Stimulated activated CD8-positive, alpha-beta memory T cell treated with anti-CD3 and anti-CD28 coated beads, Interleukin-4, amount 100 ng/mL, for 1 hour (primary cell): ENCODE measurements at places on chromosomes 7 and 10.

DNA sequence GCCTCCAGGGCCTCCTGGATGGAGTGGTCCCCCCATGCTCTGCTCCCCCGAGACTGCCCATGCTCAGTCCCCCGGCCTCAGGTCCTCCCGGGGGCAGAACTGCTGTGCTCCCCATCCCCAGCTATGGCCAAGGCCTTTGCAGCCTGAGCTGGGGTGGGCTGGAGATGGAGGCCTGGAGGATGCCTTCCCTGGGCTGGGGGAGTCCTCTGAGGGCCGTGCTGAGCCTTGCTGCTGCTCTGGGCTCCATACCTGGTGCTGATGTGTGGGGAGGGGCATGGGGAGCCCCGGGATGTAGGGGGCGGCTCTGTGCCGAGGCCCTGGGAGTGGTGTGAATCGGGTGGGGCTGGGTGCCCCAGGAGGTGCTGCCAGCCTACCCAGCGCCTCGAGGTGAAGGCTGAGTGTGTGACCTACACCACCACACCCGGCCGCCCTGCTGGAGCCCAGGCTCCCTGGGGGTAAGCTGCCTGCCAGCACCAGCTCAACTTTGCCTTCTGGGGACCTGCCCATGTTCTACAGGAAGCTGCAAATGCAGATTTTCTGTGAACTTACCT, 109.5 kb downstream of the UNCX start:
- DNase-seq = no peak

GRCh38 chr10:110207011-110207804, at the start of gene MXI1:
TSS of gene MXI1 (plus strand) at chr10:110207605. CDS start at chr10:110207809, 204 bp downstream.
- no peak for DNase-seq

DNA sequence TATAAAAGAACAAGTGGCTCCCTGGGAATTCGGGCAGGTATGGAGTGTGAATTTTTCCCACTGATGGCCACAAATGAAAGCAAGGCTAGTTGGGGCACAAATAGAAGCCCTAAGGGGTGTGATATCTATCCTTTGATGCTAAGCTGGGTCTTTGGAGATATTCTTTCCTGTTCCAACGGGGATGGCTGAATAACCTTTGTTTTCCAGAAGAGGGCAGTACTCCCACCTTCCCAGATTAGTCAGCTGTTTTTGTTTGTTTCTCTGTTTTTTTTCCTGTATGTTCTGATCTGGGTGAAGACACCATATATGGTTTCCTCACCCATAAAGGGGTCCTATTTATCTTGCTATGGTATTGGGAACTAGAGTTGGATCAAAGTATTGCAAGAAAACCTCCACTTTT, 947.7 kb upstream of the SORCS1 start:
- DNase-seq = no peak

GRCh38 chr10:75592151-75592787, 160.8 kb downstream of the LRMDA start:
- no peak for DNase-seq

GRCh38 chr10:114272696-114273095, 33.6 kb downstream of the VWA2 start:
- no peak for DNase-seq

- DNase-seq = no peak
Observed at GRCh38 chr7:130996205-130996832, 262.3 kb upstream of the KLF14 start.

DNA sequence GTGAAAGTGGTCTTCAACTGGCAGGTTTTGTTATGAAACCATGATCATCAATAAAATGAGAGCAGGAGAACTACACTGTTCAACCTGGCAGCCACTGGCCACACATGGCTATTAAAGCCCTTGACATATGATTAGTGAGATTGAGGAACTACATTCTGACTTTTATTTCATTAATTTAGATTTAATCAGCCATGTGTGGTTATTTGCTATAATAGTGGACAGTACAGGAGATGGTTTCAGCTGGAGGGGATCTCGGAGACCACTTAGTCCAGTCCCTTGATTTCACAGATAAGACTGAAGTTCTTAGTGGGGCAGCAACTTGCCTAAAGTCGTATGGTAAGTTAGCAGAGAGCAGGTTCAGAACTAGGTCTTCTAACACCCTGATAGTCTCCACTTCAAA, 111.7 kb upstream of the BMPER start:
- no peak for DNase-seq

- DNase-seq = no peak
Observed at GRCh38 chr10:88234297-88234696, 348.8 kb downstream of the RNLS start.

DNA sequence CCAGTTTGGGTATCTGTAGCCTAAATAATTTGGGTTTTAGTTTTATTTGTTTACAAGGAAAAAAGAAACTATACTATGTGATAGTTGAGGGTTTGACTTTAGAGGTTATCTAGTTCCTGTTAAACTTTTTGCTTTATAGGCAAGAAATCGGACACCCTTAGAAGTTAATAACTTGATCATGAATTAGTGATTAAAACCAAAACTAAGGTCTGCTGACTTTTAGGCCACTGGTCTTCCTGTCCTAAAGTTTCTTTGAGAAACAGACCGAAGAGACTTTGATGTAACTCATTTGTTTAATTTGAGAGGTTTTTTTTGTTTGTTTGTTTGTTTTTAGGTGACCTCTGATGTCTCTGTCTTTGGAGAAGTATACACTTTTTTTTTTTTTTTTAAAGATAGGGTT, 59.7 kb downstream of the PHTF2 start:
- no peak for DNase-seq

DNA sequence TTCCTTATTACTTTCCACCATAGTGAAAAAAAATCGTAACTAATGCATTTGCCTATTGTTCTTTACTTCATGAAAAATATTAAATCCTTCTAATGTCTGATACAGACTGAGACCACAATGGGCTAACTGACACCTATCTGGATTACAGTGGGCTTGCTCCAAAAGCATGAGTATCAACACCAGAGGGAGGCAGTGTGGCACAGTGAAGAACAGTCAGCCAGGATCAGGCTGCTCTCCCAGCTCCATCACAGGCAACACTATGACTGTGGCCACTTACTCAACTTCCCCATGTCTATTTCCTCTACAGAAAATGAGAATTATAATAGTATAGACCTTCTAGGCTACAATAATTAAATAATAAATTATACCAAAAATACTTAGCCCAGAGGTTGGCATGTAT, 97.2 kb downstream of the SLC25A13 start:
- no peak for DNase-seq

DNA sequence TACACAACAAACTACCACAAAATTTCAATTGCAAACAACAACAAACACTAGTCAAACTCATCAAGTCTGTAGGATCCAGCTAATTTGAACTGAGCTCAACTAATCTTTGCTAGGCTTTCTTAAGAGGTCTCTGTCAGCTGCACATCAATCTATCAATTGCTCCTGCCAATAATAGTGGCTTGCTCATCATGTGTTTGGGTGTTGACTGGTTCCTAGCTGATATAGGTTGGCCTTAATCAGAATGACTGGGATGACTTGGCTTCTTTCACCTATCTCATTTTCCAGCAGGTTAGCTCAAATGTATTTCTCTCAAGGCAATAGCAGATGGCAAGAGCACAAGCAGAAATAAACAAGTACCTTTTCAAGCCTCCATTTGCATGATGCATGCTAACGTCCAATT, 370.3 kb upstream of the NFE2L3 start:
- no peak for DNase-seq

DNA sequence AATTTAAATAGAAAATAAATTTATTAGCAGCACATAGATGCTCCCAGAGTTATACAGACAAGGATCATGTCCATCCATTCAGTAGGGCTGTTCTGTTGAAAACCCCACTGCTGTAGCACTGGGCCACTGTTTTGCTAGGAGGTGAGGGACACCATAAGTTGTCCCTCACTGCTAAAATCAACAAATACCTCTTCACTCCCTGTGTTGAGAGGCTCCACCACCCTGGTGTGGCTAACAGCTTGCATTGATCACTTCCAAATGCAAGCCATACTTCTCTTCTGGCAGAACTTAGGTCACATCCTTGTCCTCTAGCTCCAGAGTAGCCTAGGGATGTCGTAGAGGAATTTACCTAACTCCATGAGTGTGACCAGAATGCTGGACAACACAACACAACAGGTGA, 55.4 kb downstream of the MDFIC start:
- DNase-seq = no peak

- no peak for DNase-seq
Observed at GRCh38 chr10:114607358-114607998, 50.6 kb downstream of the ABLIM1 start.

DNA sequence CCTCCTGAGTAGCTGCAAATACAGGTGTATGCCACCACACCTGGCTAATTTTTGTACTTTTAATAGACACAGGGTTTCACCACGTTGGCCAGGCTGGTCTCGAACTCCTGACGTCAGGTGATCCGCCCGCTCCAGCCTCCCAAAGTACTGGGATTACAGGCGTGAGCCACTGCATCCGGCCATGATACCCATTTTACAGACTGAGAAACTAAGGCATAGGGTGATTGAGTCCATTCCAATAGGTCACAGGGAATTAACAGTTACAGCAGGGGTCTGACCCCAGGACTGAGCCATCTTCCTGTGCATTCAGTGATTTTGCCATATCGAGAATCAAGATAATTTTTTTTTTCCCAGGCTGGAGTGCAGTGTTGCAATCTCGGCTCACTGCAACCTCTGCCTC, 12.3 kb upstream of the CTBP2 start:
- no peak for DNase-seq

- DNase-seq = no peak
Observed at GRCh38 chr7:65449505-65449852, 75.8 kb downstream of the ZNF92 start.

DNA sequence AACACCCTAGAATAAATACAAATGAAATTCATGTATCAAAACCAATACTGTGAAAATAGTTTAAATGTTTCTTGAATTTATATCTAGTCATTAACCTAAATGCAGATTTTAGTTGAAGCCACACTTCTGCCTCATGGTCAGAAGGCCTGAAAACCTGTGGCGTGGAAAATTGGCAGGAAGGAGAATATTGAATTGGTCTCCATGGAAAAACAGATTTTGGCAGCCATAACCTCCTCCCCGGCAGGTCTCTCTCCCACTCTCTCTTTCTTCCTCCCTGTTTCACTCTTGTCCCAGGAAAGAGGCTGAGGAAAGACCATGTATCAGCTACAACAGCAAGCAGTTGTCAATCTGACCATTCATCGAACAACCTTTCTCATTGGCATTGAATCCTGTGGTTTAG, 160.6 kb upstream of the YAE1 start:
- no peak for DNase-seq

- DNase-seq = no peak
Observed at GRCh38 chr7:115145512-115145911, 223.6 kb downstream of the MDFIC start.

- no peak for DNase-seq
Observed at GRCh38 chr7:30824821-30825720, 53.9 kb downstream of the MINDY4 start.

GRCh38 chr7:152335900-152336571, 99.8 kb downstream of the KMT2C start:
- no peak for DNase-seq

DNA sequence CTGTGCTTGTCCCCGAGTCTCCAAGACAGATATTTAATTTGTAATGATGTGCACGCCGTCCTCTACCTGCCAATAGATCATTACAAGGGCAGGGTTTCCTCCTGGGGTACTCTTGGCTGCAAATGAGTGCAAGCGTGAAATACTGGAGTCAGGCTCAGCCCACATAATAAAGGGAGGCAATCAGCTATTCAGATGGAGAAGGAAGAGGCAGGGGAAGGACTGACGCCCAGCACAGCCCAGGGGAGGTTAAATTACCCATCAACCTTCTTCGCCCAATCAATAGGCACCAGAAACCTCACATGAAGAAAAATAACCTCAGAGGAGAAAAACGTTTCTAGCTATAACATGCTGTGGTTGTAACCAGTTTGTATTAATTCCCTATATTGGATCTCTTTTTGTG, 544.9 kb upstream of the ADARB2 start:
- no peak for DNase-seq

DNA sequence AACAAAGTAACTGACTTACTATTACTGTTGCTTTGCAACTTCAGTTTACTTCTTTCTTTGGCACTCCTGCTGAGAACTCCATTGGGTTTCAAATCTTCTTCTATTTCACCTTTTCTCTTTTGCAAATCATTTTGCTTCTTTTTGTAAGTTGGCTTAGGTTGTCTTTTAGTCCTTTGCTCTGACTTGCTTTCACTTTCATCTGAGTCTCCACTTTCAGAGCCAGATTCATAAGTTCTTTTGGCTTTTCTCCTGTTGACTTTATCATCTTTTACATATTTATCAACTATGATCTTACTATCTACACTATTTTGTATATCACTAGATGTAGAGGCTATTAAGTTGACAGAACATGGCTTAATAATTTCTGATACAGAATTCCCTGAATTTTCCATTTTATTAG, 73.4 kb downstream of the NRBF2 start:
- DNase-seq = no peak

DNA sequence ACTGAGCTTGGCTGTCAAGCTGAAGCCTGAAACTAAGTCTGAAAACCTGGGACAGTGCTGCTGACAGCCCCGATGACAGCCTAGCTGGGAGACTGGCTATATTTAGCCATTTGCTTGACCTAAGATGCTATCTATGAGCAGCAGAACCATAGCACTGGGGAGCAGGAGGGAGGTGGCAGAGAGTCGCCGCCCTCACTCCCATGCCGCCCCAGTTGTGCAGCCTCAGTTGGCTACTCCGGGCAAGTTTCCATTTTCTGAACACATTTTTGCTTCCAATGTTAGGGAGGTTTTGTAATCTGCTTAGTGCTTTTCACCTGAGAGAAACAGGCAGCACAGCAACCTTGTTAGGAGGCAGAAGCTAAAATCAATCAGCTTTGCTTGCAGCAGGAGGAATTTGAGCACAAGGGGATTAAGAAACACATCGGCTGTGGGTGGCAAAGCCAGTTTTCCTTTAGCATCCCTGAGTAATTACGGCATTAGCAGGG, 20.4 kb upstream of the C10orf71 start:
- no peak for DNase-seq

DNA sequence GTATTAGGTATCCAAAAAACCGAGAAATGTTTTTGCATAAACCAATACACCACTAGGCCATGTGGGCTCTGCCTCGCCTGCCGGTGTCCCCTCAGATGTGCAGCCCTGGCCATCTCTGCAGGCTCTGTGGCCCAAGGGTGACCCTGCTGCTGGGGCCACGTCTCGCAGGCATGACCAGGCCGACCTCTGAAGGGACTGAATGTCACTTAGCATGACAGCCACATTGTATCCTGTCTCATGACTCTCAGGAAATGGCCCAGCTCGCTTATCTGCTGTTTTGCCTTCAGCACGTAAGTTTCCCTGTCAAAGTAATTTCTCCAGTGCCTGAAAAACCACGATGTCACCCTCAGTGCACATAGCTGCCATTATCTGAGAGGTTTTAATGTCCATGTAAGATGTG, 49.5 kb upstream of the ZNF32 start:
- DNase-seq = no peak

- no peak for DNase-seq
Observed at GRCh38 chr7:27064661-27065060, 31.1 kb downstream of the HOXA1 start.
